ENCODE measurements at places on chromosomes 2 and 18.

DNA sequence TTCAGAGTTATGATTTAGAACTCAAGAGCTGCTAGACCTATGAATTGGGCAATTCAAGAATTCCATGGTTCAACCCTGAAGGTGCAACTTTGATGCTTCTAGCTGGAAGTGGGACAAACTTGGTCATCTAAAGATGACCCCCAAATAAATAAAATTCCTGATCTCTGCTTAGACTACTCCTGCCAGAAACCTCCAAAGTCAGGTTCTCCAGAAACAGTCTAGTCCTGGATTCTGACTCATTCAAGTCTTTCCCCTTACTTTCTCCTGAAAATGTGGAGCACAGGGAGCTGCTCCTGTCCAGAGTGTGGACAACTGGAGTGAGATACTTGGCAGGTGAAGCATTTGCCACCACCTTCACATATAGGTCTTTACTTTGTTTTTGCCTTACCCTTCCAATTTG, 557.7 kb upstream of the TNP1 start:
- DNase-seq = no peak

GRCh38 chr2:2577407-2577831, 246.3 kb upstream of the MYT1L start:
- no peak for DNase-seq

- no peak for DNase-seq
Measured at GRCh38 chr18:26865557-26865956, at the start of gene AQP4. Gene AQP4, minus strand, starts transcription at chr18:26865707. Its CDS starts 18 bp downstream, at chr18:26865689.

DNA sequence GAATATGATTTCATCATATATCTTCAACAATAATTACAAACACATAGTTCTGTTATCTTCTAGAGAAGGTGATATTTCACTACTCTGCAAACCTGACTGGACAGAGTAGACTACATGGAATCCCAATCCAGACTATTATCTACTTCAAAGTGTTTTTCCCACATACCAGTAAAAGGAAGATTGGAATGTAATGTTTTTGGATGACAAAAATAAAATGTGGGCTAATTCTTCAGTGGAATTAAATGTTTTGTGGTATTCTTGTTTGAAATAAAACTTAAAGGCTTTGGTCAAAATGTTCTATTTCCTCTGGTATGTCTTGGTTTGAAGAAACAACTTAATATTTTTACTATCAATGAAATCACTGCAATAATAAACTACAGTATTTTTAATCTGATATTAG, 22.1 kb downstream of the COL5A2 start:
- no peak for DNase-seq

DNA sequence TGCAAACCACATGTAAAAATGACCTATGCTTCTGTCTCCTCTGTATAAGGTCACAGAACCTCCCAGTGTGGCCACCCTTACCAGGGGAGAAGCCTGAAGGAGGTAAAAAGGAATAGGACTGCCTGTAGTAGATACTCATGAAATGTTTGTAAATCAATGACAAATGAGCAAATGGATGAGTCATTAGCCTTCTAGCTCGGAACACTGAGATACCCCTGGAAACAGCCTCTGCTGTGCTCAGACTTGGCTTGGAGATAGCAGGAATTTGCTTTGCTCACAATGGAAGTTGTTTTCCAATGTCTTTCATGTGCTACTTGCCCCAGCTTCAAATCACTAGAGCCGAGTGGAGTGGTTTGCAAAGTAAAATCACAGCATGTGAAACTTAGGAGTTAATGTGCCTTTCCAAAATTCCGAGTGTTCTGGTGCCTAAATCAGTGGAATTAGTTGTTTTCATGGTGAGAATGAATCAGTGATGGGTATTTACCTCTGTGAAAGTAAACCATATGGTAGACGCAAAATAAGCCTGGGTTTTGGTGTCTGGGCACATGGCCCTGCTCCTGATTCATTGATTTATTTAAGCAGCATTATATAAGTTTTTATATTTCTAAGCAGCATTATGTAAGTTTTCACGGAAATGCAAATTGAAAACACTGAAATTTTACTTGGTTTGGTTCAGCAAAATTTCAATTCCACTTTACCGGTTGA, 154.0 kb upstream of the MAP3K20 start:
- DNase-seq = no peak

DNA sequence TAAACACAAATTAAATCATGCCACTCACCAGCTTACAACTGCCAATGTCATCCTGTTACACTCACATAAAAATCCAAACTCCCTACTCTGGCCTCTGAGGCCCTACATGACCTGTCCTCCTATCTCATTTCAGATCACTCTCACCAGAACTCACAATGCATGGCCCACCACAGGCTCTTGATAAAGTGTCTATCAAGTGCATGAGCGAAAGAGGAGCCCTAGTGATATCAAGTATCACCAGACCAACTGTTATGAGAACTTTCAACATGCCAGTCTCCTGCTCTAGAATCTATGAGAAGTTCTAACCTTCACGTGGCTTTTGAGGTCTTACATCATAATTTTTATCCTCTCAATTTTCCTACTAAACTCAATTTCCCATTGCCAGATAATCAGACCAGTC, 76.4 kb upstream of the CD226 start:
- DNase-seq = no peak
